ENCODE measurements at places on chromosomes 4 and X.
A peak's percentile ranks its signal among the peaks of the same experiment; 100 is the strongest.

- DNase-seq: no peak
Measured at GRCh38 chrX:40327085-40327484, 229.3 kb upstream of the BCOR start.

DNA sequence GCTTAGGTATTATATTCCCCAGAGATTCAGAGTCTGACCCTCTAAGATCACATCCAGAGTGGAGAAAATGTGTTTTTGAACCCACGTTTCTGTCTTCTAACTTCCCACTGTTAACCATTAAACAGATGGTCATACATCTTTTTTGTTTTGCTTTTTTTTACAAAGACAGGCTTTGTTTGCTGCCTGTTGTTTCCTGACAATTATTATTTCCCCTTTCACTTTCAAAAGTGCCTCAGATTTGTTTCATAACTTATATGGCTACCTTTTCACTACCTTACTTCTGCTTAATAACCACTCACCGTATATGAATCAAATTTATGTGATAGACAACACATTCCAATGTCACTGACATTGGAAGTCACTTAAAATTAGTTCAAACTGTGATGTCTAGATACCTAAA lies 142.2 kb downstream of the HS3ST1 start:
- DNase-seq: no peak

GRCh38 chr4:40299811-40300292 lies 35.3 kb upstream of the CHRNA9 start:
- no peak for DNase-seq

GRCh38 chr4:184851200-184851541 lies 25.4 kb upstream of the ACSL1 start:
- no peak for DNase-seq

DNA sequence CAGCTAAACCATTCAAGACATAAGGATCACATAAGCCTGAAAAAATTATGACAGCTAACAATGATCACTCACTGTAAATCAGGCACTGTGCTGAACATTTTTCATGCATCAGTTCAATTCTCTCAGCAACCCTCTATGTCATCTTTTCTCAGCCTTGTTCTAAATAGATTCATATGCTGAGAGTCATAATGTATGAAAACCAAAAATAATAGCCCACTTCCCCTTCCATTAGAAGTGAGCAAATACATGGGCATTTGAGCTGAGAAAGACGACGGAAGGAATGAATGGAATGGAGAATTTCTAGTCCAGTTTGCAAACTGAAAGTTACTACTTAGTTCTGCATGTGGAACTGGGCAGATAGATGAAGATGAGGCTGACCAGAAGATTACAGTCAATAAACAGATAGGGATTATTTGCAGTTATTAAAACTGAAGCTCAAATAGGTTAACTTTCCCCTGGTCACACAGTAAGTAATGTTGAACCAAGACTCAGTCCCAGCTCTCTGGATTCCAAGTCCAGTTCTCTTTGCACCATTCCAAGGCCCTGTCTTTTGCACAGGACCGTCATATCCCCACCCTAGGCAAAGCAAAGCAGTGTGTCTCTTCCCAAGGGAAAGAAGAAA lies 1.6 kb upstream of the SH3RF1 start:
- peak; percentile 82 for DNase-seq

DNA sequence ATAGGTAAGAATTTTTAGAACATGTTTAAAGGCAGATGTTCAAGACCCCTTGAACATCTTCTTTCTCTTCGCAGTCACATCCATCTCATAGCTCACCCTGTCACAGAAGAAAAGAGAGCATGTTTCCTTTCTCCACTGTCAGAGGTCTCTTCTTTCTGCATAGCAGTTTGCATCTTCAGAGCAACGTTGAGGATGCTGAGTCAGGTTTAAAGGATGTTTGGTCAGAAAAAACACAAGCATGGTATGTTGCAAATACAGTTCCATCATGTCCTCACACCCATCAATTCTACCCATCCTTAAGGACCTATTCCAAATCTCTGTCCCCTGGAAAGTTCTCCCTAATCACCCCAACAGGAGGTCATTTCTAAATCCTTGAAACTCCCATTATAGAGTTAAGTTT lies 84.8 kb downstream of the STOX2 start:
- DNase-seq: no peak

DNA sequence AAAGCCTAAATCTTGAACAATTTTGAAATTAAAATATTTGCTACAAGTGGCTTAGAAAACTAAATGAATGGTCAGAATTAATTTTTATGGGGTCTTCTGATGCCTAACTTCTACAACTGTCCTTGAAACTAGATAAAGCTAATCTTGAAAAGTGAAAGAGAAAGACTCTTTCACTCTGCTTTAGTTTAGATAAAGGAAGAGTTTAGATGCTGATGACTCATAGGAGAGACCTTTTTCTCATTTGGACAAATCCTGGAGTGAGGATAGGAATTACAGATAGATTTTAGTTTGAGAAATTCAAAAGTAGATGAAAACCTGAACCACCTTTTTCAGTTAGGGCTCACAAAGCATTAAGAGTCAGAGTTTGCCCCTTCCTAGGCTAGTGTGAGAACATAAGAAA lies 342.3 kb upstream of the GRID2 start:
- no peak for DNase-seq

DNA sequence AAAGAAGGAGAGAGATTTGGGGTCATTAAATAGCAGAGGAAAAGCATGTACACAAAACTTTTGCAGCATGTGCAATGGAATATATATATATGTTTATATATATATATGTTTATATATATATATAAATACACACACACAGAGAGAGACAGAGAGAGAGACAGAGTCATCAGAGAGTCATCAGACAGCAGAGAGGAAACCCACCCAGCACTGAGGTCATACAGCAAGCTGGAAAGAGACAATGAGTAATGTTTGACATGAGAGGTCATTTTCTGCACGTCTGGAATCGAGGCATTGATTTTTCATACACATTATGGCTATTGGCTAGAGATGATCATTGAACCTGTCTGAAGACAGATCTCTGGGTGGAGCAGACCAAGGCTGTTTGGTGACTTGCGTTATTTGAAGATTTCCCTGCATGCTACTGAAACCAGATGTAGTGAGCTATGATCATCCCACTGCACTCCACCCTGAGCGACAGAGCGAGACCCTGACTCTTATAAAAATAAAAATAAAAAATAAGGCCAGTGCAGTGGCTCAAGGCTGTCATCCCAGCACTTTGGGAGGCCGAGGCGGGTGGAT lies 48.8 kb upstream of the SHOX start:
- DNase-seq: no peak

DNA sequence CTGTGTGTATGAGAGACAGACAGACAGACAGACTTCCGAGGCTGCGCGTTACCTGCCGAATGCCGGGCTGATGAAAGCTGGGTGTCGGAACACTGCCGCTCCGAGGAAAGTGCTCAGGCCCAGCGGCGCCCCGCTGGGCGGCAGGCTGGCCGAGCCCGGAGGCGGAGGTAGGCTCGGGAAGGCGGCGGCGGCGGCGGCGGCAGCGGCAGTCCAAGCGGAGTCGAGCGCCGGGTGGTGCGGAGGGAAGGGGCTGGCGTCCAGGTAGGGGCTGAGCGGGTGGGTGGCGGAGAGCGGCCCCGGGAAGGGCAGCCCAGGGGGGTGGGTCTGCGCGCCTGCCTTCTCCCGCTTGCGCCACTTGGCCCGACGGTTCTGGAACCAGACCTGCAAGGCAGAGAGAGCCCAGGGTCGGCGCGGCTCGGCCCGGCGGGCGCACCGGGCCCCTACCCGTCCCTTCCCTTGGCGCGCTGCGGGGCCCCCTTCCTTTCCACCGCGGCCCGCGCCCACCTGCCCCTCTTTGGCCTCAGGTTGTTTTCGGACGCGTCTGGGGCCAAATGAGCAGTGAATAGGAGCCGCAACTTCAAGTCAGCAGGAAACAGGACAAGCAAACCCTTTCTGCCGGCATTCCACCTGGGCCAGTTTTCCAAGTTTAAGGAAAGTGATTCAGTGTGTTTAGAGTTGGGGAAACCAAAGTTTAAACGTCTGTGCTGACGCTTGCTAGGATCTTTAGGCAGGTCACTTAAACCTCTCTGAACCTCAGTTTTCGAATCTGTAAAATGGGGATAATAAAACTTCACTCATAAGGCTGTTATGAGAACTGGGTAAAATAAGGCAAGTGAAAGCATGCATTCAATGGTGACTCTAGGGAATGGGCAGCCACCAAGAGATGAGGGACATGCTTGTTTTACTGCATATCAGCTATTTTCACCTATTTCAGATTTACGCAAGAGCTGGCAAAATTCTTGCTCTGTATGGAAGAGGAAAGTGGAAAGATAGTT lies 8.4 kb downstream of the ARX start:
- DNase-seq: peak; percentile 7

DNA sequence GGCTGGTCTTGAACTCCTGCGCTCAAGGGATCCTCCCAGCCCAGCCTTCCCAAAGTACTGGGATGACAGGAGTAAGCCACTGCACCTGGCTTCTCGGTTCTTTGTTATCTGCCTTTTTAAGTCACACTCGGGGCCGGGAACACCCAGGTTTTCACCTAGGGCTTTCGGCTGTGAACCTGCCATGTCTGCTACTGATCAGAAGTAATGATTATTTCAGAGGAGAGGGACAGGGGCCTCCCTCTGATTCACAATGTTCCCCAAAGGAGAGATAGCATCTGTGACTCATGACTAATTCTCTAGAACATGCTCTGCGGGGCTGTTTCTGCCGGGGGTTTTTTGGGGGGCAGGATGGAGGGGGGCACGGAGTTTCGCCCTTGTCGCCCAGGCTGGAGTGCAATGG lies 26.9 kb downstream of the CRLF2 start:
- DNase-seq: no peak

GRCh38 chr4:124144238-124144654 lies 568.3 kb downstream of the ANKRD50 start:
- DNase-seq: peak; percentile 45

DNA sequence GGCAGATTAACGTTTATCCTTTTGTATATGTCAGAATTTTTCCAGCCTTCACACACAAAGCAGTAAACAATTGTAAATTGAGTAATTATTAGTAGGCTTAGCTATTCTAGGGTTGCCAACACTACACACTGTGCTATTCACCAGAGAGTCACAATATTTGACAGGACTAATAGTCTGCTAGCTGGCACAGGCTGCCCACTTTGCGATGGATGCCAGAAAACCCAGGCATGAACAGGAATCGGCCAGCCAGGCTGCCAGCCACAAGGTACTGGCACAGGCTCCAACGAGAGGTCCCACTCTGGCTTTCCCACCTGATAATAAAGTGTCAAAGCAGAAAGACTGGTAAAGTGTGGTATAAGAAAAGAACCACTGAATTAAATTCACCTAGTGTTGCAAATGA lies 94.8 kb downstream of the TET2 start:
- no peak for DNase-seq

DNA sequence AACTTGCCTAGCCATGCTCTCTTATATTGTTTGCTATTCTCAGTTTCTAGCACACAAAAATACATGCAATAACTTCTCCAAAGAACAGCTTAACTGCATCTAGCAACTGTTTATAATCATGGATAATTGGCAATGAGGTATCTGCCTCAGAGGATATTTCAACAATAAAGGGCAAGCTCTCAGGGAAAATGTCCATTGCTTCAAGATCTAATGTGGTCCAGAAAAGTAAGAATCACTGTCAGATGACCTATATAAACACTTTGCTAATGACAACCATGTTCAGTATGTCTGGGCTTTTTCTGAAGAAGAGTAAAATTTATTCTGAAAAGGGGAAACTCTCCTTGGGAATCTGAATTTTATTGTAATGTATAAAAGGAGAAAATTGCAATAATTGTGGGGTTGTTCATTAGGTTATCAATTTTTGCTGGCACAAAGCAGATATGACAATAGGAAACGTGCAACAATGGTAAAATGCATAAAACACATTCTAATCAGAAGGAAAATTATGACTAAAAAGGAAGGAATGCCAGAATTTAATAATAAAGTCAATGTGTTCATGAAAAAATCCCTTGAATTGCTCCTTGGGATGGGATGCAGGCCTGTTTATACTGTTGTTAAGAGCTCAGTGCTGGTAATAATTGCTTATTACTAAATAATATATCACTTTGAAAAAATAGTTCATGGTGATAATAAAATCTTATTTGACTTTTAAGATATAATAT lies 90.3 kb downstream of the ANTXR2 start:
- no peak for DNase-seq

DNA sequence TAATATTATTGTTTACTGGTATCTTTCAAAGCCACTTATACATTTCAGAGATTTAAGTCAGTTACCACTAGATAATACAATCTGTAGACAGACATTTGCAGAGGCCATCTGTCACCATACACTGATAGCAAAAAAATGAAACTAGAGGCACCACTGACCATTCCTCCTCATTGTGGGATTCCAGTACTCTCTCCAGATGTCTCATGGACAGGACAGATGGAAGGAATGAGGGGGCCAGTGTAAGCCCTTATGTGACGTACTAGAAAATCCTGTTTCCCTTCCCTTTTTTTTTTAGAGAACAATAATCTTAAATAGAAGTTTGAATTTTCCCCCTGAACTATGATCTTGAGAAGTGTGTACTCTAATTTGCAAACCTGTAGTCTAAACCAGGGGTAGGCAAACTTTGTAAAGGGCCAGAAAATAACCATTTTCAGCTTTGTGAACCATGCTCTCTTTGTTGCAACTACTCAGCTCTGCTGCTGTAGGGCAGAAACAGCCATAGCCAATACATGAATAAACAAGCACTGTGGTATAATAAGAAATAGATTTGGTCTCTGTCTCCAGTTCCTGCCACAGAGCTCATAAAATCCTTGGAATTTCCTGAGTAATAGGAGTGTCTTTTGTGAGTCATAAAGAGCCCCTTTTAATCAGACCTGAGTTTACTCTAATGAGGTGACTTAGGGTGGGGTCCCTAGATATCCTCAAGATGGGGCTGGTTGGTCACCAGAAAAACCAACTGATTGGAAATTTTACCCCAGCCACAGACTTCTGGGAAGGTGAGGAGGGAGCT lies 90.4 kb downstream of the MOSPD2 start:
- DNase-seq: peak; percentile 54

DNA sequence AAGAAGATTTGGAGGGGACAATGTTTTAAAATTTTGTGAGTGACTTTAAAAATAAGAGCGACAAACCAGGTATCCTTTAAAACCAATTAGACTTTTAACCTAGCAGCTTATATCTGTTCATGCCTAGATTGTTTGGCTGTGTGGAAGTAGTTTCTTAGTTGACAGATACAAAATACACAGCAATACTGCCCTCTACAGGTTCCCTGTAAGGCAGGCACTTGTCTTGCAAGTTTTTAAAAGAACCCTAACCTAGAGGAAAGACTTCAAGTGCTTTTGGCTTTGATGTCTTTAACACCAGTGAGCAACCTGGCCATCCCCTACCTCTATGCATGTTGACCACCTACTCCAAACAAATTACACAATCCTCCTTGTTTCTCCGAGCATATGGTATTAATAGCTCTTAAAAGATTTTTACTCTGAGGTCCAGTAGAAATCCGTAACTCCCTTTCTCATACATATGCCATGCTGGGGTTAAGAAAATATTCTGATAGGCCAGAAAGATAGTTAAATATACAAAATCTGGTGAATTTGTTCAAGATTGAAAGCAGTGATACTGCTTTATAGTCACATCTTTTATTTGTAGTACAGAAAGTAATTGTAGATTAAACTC lies 273.0 kb downstream of the ARHGAP24 start:
- DNase-seq: peak; percentile 73

GRCh38 chr4:95256108-95256835 lies 292.5 kb downstream of the UNC5C start:
- no peak for DNase-seq
